Substantia nigra (tissue), 51 donors: ENCODE measurements at places on chromosomes 3 and 15.

DNA sequence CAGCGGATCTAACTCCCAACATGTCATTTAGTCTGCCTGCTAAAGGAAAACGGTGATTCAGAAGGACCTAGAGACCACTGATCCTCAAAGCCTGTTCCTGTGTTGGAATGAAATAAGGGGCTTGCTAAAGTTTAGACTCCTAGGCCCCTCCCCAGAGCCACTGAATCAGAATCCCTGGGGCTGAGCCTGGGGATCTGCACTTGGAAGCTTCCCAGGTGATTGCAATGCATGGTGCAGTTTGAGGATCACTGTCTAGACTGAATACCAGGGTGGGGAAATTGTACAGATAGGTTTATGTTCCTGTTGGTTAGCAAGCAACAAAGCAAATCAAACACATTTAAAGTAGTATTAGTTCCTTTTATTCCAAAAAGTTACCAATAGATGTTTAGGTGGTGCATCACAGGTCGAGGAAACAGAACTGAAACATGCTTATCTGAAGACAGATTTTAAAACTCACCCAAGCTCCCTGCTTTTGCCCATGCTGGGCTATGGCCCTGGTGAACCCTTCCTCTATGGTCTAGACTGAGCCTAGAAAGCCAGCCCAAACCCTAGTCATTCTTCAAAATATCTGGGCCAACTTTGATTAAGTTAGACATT lies 29.6 kb upstream of the SPTBN5 start:
- DNase-seq, result no peak

DNA sequence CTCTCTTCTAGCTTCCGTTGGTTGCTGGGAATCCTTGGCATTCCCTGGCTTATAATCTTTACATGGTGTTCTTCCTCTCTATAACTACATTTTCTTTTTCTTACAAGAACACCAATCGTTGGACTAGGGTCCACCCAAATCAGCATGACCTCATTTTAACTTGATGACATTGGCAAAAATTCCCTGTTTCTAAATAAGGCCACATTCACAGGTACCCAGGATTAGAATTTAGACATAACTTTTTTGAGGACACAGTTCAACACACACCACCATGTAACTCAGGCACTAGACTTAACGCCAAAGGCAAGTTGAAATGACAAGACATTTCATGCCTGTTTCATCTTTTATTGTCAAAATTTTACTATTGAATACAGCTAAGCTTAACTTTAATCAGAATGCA lies 93.0 kb downstream of the NECTIN3 start:
- no peak for DNase-seq

DNA sequence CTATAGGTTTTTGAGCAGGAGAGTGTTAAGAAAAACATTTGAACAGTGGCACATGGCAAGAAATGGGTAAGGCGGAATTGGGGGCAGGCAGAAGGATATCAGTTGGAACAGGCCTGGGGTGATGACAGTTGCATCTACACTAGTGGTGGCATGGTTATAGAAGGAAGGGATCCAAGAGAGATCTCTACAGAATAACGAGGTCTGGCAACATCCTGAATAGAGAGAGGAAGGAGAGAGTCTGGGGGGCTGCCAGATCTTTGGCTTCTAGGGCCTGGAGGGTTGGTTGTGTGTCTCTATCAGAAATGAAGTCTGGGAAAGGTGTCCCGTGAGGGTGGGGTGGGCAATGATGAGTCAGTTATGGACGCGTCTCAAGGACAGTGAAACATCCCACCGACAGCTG lies 26.3 kb downstream of the FSTL1 start:
- no peak for DNase-seq

GRCh38 chr3:141853629-141854168 lies 22.7 kb upstream of the ATP1B3 start:
- DNase-seq, result no peak

- DNase-seq, result no peak
Observed at GRCh38 chr3:131775650-131776049, 259.2 kb downstream of the CPNE4 start.

- DNase-seq, result no peak
Observed at GRCh38 chr3:156957715-156958114, 131.6 kb downstream of the LEKR1 start.

- no peak for DNase-seq
Observed at GRCh38 chr3:171506743-171507319, 46.6 kb upstream of the TNIK start.

- no peak for DNase-seq
Observed at GRCh38 chr3:40766396-40766795, 241.6 kb downstream of the ZNF621 start.

GRCh38 chr15:83113881-83114674 lies 6.6 kb downstream of the TM6SF1 start:
- no peak for DNase-seq

DNA sequence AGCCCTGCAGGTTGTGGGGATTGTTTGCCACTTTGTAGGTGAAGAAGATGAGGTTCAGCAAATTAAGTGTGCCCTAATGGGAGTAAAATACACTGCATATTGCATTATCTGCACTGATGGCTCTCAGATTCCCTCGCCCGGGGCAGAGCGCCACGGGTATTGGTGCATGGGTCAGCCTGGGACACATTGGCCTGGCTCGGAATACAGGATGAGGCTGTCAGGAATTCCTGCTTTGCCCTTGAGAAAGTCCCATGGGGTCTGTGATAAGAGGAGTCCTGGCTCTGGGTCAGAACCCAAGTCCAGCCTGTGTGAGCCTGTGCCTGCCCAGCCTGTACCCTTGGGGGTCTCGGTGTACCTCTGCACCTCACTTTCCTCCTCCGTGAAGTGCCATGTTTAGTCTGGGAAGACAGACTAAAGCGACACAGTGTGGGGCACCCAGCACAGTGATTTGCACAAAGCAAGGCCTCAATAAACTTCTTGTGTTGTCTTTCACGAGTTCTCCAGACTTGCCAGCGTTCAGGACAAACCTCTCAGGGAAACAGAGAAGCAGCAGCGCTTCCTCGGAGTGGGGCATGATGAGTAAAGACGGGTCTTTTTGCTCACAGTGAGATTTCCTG lies 107.6 kb downstream of the LRRK1 start:
- no peak for DNase-seq

DNA sequence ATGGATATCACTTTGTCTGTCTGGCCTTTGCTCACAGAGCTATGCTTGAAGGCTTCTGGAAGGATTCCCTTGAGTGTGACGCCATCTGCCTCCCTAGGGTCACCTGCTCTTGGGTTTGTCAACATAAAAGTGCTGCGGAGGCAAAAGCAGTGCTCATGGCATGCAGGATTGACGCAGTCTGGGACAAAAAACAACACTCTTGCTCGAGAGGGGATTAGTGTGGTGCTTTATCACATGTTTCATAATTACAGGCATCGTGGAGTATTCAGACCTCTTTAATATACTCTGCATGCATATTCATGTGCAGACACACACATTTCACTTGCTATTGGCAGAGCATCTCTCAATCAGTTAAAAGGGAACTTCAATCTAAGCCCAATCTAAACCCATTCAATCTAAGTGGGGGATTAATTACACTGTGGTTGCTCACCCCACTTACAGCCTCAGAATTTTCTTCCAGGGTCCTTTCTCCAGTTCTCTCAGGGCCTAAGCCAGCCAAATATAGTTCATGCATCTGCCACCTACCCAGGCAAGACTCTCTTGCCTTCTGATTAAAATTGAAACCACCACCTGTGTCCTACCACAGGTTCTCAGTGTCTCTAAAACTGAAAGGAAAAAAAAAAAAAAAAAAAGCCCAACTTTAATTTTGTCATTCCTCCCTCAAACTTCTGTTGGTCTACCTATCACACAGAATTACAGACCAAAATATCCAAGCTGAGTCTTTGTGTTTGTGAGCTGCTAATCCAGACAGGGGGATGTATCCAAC lies 75.6 kb downstream of the BFSP2 start:
- no peak for DNase-seq

DNA sequence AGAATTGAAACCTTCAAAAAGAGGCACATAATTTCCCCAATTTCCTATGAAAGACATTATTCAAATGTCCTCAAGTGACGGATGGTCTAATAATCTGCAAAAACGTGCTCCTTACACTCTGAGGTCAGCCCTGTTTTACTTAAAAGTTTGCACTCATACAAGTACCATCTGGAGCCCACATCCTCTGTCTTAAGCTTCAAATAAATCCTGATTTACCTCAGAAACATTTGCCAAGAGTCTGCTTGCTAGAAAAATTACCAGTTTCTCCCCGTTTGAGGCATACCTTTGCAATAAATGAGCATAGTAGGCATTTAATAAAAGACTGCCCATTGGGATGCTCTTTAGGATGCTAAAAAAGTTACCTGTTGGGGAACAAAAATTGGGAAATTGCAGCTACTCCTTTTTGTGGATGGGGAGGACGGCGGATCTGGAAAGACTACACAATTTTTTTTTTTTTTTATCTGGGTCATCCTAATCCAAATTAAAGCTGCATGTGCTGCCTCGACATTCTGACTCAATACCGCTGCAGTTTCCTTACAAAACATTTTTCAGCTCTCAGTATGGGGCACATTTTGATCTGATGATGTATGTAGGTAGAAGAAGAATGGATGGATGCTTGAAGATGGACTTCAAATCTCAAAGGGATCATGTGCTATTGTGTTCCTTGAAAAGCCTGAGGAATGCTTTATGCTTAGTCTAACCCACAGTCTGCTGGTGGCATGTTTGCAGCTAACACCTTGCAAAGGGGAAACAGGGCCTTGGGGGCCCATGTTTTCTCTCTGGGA lies 233.7 kb upstream of the ADAMTS9 start:
- no peak for DNase-seq

- DNase-seq, result no peak
Observed at GRCh38 chr3:27166888-27167287, 202.3 kb downstream of the NEK10 start.

DNA sequence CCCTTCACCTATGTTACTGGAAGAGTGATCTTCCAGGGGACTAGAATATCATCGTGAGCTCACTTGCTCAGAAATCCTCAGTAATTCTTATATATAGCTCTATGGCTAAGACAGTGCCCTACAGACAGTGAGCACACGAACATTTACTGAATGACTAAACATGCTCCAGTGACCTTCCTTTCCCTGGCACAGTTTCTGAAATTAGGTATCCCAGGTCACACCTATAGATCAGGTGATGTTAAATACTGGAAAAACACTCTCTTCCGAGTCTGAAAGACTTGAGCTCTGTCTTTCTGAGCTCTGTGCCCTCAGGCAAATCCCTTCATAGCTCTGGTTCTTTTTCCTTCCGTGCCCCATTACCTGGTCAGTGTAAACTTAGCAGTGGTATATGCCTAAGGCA lies 239.4 kb upstream of the LRIG1 start:
- no peak for DNase-seq

DNA sequence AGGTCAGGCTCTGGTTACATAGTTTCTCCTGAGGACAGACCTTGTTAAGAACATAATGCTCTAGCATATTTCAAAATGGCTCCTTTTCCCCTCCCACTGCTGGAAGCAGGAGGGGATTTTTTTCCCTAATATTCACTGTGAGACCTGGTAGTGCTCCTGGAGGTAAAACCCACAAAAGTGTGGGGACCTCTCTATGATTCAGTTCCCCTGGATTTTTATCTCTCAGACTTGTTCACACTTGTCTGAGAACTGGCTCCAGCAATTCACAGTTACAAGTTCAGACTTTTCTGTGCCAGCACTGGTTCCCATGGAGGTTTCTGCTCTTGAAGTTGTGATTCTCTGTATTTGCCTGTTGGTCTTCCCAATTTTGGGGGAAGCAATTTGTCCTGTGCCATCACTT lies 36.3 kb upstream of the PCOLCE2 start:
- DNase-seq, result no peak

DNA sequence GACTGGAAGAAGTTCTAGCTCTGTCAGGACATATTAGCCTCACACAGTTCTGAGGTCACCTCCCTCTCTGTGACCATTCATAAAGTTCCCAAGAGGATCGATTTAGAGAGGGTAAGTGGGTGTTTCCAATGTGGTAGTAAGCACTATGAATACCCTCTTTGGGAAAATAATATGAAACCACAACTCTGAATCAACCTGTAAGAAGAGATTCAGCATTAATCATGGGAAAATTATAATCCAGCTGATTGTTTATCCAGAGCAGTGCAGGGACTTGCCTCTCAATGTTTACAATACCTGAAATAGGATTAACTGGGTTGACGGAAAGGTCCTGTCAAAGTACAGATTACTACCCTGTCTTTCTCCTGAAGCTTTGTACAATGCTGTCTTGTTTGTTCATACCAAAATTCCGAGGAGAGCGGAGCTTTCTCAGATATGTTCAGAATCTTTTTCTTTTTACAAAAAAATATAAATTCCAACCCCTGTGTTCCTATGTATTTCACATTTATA lies 302.9 kb upstream of the DPPA4 start:
- no peak for DNase-seq

DNA sequence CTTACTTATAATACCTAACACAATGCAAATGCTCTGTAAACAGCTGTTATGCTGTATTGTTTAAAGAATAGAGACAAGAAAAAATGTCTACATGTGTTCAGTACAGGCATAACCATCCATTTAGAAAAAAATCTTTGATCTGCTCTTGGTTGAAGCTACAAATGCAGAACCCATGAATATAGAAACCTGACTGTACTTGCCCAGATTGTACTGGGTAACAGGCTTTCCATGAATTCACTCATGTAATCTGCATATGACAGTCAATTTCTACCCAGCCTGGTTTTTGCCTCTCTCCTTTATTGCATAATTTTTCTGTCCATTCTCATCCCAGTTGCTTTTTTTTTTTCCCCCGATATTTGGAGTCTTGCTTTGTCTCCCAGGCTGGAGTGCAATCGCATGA lies 62.6 kb upstream of the ETV5 start:
- no peak for DNase-seq

GRCh38 chr3:53819163-53819868 lies 26.9 kb downstream of the CHDH start:
- DNase-seq, result no peak

- DNase-seq, result no peak
Observed at GRCh38 chr3:99925584-99926230, 108.0 kb downstream of the CMSS1 start.

DNA sequence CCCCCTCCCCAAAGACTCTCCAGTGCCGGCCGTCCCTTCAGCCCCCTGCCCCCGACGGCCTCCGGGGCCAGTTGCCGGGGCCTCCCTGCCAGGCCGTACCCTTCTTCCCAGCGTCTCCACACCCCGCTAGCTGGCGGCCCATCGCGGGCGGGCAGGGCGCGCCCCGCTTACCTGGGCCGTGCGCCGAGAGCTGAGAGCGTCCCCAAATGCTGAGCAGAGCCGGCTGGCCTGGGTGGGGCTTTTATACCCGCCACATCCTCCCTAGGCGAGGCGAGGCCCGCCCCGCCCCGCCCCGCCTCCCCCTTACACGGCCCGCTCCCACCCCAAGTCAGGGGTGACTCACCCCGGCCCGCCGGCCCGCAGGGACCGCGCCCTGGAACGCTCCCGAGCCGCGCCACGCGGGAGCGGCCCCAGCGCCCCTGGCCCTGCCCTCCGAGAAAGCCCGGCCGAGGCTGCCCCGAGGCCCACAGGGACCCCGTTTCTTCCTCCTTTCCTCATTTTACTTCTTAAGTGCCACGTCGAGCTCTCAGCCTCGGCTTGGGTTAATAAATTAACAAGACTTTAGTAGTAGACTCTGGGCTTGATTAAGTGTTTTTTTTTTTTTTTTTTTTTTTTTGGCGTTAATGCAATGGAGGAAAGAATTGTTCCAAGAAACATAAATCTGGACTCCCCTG lies at the start of gene ANXA2:
Gene ANXA2, minus strand, starts transcription at position 215 of the 674 bp plus-strand sequence. CDS start 11,911 bp downstream, outside the sequence.
- no peak for DNase-seq
